ENCODE measurements at places on chromosomes 2 and 18.
A peak's percentile ranks its signal among the peaks of the same experiment; 100 is the strongest.

- no peak for DNase-seq
Observed at GRCh38 chr2:223930103-223930976, 14.8 kb downstream of the WDFY1 start.

- no peak for DNase-seq
Observed at GRCh38 chr2:231043796-231044195, 6.5 kb downstream of the C2orf72 start.

- DNase-seq, result peak; percentile 86
Observed at GRCh38 chr2:170930131-170930990, 1.3 kb downstream of the GORASP2 start.

DNA sequence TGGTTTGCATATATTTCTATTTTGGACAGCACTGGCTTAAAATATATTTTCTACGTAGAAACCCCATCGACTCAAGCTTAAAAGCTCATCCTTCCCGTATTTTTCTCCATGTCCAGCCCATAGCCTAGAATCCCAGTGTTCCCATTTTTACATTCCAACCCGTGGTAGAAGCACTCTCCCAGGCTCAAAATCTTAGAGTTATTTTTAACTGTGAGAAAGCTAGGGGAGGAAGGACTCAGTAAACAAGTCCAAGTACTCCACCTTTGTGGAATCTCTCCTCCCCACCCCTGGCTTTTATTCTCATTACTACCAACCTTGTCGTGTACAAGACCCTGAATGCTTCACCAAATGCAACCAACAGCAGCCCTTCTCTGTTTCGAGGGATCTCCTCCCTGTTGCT, 69.8 kb downstream of the KLF7 start:
- no peak for DNase-seq

DNA sequence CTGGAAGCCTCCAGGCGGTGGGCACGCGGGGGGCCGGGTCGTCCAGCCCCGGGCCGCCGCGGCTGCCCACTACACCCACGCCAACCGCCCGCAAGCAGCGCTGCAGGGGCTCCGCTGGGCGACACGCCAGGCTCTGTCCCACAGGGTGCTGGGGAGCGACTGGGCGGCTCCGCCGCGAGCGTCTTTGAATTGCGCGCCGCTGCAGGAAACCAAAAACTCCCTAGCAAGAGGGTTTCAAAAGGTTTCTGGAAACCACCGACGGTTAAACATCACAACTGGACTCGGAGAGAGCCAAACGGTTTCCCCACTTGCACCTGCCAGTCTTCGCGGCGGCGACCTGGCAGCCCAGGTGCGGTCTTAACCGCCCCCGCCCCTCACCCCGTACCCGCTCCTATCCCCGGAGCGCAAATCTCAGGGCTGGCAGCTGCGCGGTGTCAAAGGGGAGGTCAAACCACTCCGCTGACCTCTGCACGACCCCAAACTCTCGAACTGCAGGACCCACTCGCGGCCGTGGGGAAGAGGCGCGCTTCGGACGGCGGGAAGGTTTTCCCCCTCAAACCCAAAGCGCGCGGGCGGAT, 1.0 kb downstream of the CXCR4 start:
- peak; percentile 90 for DNase-seq

DNA sequence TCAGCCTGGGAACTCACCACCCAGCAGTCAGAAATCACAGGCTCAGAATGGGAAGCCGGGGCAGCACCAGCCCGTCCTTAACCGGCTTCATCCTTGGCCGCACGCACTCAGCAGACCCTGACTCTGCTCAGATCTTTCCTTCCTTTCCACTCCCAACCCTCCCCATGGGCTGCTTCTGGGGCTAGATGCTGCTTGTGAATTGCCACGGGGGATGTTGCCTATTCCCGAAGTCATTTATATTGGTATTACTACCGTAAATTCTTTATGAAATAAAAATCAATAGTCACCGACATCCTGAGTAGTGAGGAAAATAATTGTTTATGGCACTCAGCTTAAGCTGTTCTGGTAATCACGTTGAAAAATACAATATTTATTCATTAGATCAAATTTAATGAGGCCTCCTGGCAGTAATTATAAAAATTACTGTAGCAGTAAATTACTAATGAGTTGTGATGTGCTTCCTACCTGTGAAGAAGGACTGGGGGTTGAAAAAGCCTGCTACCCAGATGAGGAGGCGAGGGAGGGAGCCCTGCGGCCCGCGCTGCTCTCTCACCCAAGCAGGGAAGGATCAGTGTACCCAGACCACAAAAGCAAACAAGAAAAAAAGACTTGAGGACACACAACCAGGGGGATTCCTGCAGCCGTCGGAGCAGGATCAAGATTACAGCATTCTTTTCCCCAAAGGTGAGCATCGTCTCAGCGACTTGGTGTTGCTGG, 31.5 kb downstream of the CDCA7 start:
- no peak for DNase-seq

DNA sequence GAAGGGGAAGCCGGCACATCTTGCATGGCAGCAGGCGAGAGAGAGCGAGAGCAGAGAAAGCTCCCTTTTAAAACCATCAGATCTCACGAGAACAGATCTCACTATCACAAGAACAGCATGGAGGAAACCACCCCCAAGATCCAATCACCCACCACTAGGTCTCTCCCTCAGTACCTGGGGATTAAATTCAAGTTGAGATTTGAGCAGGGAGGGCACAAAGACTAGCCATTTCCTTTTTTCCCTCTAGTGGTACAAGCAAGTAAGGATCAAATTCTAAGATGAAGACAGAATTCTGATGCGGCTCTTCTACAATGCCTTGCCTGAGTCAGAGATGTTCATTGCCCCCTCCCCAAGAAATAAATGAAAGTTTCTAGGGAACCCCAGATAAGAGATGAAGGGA, 45.6 kb upstream of the ANKRD44 start:
- no peak for DNase-seq

- DNase-seq, result no peak
Observed at GRCh38 chr2:2938481-2938880, 439.1 kb downstream of the EIPR1 start.

DNA sequence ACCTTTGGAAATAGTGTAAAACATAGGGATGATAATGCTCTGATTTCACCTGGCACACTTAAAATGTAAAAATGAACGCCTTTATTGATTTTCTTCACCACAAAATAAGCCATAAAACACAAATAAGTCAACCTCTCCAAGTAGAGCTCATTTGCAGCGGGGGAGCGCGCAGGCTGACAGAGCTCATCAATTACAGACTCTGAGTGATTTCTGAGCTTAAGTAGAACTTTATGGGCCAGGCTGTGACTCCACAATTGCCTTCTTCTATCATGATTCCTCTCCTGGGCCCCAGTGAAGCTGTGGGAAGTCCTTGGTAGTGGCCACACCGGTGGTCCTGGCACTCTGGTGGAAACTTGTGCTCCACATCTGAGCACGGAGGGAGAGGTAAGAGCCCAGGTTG, 789.0 kb upstream of the RAB6C start:
- DNase-seq, result no peak

DNA sequence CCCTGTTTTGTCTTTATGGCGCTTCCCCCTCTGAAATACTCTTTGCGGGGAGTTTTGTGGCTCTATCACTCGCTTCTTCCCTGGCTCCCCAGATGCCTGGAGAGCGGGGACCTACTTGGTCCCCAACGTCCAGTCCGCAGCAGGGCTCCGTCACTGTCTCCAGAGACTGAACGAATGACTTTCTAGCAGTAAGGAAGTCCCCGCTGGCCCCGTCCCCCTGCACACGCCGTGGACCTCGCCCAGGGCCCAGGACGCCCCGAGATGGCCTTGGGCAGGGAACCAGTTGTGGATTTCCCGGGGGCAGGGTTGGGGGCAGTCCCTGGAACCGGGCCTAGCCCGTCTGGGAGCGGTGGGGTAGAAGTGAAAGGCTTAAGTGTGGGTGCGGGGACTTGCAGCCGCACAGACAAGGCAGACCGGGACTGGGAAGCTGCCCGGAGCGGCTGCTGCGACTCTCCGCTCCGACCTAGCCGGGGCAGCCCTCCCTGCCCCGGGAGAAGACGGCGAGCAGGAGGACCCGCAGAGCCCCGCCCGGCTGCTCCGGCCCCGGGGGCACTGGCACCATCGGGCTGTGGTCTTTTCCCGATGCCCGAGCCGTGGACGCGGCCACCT, 821 bp upstream of the EPHA4 start:
- DNase-seq, result peak; percentile 75

- DNase-seq, result no peak
Observed at GRCh38 chr2:136497709-136498108, 267.6 kb upstream of the THSD7B start.

- no peak for DNase-seq
Observed at GRCh38 chr2:23666980-23667357, 260.0 kb downstream of the ATAD2B start.

- DNase-seq, result no peak
Observed at GRCh38 chr2:163800951-163801381, 65.2 kb upstream of the FIGN start.

DNA sequence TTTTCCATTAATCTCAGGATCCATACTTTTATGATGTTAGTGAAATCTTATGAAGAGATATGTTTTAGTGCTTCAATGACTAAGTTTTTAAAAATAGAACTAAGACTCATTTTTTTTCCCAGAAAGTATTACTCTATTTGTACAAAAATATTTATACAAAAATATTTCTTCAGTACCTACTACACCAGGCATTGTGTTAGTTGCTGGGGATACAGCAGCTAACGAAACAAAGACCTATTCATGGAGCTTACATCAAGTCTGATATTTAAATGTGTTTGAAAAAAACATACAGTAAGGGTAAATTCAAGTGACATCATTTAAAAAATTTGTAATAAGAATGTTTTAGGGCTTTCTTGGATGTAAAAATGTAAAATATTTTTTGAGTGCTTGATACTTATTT, 11.6 kb downstream of the VAPA start:
- DNase-seq, result no peak

DNA sequence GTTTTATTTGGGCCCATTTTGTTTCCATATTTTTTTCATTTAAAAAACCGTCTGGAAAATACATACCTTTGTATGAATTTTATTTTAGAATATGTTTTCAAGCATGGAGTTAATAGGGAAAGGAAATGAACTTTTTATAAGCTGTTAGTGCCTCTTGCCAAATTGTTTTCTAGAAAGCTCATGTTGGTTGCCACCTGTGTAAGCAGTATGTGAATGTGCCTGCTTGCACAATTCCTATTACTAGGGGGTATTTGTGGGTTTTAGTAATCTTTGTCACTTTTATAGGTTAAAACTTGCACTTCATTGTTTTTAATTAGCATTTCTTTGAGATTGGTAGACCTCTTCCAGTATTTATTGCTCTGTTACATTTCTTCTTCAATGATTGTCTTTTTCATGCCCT, 107.3 kb downstream of the TANC1 start:
- DNase-seq, result no peak

- DNase-seq, result no peak
Observed at GRCh38 chr2:73640511-73640911, 1.7 kb downstream of the NAT8 start.

DNA sequence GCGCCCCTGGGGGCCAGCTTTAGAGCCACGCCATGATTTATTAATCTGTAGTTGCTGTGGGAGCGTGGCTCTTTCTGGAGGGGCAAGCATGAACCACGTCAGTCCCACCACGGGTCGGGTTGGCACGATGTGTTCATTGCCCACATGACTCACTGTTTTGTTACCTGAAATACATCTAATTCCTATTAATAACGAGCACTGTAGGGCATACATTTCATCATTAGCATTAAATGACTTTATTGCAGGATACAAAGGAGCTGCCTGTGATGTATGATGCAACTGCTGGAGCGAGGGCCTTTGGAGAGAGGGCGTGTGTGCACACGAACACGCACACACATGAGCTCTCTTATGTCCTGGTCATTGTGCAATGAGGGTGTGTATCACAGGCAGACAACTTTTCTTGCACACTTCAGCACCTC, 127.0 kb downstream of the INHBB start:
- DNase-seq, result peak; percentile 25

- DNase-seq, result no peak
Observed at GRCh38 chr18:76994086-76994654, 138.4 kb downstream of the MBP start.

GRCh38 chr18:24475926-24476589, 15.6 kb downstream of the HRH4 start:
- no peak for DNase-seq

DNA sequence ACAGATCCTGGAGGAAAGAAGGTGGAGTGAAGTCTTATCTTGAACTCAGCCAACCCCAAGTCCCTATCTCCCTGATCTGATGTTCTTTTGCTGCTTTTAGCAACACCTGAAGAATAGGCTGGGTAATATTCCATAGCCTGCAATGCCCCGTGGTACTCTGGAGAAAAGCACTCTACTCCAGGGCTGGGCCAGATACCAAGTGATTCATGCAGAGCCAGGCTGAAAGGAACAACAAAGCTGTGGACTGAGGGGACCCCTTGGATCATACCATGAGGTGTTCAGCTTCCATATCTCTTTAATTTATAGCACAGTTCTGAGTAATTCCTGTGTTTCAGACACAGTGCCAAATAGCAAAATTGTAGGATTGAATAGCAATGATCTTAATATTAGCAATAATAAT, 130.6 kb downstream of the NXPH2 start:
- no peak for DNase-seq

DNA sequence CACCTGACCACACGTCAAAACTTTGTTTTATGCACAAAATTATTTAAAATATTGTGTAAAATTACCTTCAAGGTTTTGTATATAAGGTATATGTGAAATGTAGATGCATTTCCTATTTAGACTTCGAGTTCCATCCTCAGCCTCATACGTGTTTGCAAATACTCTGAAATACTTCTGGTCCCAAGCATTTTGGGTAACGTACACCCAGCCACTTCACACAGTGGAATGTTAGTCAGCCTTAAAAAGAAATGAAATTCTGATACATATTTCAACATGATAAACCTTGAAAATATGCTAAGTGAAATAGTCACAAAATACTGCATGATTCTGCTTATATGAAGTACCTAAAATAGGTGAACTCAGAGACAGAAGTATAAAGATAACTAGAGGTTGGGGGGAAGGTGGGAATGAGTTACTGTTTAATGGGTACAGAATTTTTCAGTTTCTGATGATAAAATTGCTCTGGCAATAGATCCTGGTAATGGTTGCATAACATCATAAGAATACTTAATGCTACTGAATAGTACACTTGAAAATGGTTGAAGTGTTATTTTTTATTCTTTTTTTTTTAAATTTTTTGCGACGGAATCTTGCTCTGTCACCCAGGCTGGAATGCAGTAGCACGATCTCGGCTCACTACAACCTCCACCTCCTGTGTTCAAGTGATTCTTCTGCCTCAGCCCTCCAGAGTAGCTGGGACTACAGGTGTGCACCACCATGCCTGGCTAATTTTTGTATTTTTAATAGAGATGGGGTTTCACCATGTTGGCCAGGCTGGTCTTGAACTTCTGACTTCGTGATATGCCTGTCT, 24.0 kb downstream of the NOP58 start:
- DNase-seq, result no peak

GRCh38 chr2:220469201-220469600, 841.8 kb downstream of the SLC4A3 start:
- DNase-seq, result no peak

DNA sequence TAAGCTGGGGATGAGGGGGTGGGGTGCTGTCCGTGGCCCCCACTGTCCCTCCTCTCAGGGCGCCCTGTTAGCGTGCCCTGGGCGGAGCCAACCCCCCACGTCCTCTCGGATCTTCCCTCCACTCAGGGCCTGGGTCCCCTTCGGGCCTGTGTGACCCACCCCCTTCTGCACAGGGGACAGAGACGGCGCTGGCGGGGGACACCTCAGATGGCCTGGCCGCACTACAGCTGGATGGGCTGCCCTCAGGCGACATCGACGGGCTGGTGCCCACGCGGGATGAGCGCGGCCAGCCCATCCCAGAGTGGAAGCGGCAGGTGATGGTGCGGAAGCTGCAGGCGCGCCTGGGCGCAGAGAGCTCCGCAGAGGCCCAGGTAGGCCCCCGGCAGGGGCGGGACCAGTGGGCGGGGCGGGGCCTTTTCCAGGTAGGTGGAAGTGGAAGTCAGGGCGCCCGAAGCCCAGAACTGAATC, 9.9 kb upstream of the KLHL30 start:
- no peak for DNase-seq

All from activated effector memory CD4-positive, alpha-beta T cell treated with anti-CD3 and anti-CD28 coated beads, Interleukin-2, amount 50 U/mL, for 16 hours (primary cell).